Muscle of leg (tissue), 16 donors: ENCODE measurements at places on chromosomes 2 and 18.

DNA sequence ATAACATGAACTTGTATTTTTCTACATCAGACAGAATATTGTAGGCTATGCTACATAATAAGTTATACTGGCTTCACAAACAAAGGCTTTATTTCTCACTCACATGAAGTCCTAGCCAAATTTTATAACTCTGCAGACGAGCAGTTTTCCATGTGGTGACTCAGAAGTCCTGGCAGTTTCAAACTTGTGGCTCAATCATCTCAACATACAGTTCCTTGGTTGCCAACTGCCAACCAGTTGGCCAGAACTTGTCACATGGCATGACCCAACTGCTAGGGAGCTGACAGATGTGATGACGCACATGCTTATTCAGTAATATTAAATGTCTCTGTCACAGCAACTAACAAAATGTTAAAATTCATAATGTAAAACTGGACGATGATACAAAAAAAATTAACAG, 63.8 kb upstream of the ZC3H15 start:
- peak; percentile 86 for DNase-seq

- DNase-seq: peak; percentile 14
Observed at GRCh38 chr2:66443186-66443978, 8.5 kb downstream of the MEIS1 start.

DNA sequence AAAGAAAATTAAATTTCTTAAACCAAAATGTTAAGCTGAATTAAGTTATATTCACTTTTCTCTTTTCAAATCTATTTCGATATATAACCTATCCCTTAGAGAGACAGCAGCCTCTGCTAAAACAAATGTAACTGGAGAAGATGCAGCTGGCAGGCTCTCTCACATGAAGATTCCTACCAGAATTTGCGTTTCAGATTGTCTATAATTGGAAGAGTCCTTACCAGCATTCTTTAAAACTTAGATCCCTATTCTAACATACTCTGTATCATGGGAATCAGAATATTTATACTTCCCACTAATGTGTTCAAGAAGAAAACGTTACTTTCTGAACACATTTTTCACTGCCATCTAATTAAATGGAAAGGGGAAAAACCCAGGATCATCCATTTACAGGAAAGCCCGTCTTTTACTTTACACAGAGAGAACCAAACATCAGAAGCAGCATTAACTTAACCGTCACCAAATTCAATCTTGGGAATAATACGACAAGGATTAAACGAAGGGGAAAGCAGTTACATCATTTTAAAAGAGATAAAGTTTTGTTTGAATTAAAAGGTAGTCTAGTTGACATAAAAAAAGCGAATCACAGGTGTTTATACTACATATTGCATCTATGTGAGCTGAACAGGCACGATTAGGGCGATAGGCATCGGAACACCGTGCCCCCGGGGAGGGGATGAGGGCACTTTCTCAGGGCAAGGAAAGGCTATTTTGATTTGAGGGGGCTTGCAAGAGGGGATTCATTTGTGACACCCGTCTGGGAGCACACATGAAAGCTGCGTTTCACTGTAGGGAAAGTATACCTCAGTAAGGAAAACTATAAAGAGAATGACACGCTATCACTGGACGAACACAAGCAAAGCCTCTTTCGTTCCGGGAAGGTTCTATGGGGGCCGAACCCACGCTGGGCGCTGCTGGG, 1.3 kb downstream of the PTPN2 start:
- peak; percentile 88 for DNase-seq

DNA sequence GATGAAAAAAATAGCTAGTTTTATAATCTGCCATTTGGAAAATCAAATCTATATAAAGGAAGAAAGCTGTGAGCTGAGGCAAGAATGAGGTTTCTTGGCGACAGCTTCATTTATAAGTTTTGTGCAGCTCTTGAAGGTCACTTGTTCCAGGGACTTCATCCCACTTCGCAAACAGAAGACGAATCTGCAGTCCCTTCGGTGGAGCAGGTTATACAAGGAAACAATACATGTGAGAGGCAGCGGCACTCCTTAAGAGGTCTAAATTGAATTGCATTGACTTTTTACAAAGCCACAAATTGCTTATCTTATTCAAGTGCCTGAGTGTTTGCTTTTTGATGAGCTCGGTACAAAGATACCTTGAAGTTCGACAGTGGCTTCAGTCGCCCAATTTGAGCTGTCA, 72.2 kb downstream of the C1QL2 start:
- DNase-seq: no peak

GRCh38 chr18:13067966-13068365, 76.8 kb downstream of the CEP192 start:
- DNase-seq: no peak

GRCh38 chr2:47039489-47039870, 115.6 kb downstream of the STPG4 start:
- DNase-seq: no peak

GRCh38 chr18:1090758-1091157, 186.1 kb downstream of the ADCYAP1 start:
- no peak for DNase-seq

GRCh38 chr18:55665506-55665905, 77.5 kb upstream of the TCF4 start:
- DNase-seq: no peak

DNA sequence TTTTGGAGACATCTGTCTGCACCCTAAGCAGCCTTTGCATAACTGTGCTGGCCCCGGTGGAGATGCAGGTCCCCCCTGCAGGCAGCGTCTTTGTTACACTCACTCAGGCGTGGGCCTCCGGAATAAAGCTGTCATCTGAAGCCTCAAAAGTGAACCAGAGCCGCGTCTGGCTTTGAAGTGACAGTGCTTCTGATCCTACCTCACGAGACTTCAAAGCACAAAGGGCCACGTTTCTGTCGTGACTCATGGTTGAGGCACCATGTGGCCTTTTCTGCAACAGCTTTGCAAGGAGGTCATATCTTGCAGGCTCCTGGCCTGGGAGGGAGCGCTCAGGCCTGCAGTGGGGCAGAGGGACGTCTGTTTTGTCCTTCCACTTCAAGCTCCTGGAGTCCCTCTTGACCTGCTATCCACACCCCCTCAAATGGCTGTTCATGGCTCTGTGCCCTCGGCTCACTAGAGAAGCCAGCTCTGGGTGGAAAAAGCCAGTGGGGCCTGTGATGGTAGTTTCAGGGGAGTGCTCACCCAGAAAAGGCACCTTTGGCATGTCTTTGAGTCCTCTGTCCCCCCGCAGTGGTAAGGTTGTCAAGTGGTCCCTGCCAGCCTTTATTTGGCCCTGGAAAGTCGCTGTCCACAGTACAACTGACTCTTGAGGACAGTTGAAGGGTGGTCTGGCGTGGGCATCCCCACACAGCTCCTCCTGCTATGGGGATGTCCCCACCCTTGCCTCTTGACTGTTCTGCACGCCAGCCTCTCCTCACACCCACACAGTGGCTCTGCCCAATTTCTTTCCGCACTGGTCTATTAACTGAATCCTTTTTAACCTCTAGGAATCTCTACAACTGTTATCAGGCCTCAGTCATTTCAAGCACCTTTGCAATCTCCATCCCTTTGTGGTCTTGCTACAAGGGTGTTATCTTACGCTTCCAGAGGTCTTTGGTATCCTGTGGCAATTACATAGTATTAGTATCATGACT, 19.3 kb downstream of the GPR55 start:
- no peak for DNase-seq

DNA sequence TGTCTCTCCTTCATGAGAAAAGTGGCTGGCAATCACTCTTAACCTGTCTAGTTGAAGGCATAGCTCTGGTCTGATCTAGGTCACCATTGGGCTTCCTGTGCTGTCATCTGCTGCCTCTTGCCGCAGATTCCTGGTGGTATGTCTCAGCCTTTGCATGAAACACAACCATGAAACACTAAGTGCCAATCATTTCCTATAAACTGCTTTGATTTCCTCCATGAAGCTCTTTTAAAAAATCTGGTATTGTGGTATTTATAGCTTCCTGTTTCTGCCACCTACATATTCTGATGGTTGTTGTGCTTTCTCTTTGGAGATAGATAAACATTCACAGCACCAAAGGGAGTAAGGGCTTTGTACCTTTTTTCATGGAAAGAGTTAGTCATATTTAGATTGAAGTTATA, 120.0 kb upstream of the EPC2 start:
- DNase-seq: no peak

DNA sequence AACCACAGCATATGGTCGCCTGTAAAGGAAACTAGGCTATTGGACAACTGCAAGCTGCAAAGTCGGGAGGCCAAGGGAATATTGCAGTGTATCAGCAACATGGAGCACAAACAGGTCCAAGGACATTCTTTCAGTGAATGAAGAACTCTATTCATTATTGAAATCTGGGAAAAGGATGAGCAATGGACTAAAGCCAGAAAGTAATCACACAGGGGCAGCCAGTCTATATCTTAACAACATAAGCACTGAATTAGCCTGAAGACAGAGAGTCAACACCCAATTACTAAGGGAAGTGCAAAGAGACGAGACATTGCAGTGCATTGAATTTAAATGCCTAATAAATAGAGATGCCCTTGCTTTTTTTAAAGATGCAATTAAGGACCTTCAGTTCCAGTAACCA, 615.5 kb upstream of the SETBP1 start:
- peak; percentile 46 for DNase-seq

GRCh38 chr2:127024769-127025358, 82.1 kb downstream of the BIN1 start:
- peak; percentile 48 for DNase-seq

GRCh38 chr2:185780890-185781289, 42.3 kb downstream of the FSIP2 start:
- DNase-seq: no peak

- DNase-seq: peak; percentile 64
Observed at GRCh38 chr2:208142240-208142924, 3.6 kb downstream of the CRYGB start.

GRCh38 chr2:8412082-8412481, 269.8 kb upstream of the ID2 start:
- no peak for DNase-seq

- peak; percentile 65 for DNase-seq
Observed at GRCh38 chr2:96945014-96945413, 41.4 kb downstream of the FAM178B start.

- DNase-seq: peak; percentile 79
Observed at GRCh38 chr2:161238560-161239325, 69.5 kb upstream of the PSMD14 start.

DNA sequence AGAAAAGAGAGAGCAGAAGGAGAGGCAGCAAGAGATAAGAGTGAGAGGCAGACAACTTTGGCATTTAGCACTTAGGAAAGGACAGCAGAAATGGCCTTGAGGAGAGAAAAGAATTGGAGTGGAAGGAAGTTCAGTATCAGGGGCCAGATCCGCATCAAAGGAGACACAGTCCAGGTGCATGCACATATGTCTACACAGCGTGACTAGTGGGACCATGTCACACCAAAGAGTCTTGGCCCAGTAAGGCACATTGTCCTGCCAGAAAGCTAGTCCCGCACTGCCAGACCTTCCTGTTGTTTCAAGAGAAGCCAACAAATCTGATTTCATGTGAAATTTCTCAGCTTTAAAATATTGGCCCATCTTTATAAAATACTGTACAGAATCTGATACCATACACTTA, 8.5 kb upstream of the STK39 start:
- peak; percentile 41 for DNase-seq

DNA sequence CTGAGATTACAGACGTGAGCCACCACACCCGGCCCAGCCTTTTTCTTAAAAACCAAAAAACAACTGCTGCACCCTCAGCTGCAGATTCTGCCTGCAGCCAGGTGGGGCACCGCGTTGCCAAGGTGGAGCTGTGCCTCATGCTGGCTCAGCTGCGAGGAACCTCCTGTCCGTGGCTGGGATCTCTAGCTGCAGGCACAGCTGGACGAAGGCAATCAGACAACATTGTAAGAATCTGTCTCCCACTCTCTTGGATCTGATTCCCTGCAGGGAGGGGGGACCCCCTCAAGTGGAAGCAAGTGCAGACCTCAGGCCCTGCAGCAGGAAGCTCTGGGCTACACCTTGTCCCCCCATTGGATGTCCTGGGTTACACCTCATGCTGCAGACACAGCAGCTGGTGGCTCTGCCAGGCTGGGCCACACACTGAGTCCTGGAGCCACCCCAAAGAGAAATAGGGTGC, 24.1 kb downstream of the CIDEA start:
- peak; percentile 51 for DNase-seq

- no peak for DNase-seq
Observed at GRCh38 chr2:65666156-65666725, 233.8 kb upstream of the SPRED2 start.

DNA sequence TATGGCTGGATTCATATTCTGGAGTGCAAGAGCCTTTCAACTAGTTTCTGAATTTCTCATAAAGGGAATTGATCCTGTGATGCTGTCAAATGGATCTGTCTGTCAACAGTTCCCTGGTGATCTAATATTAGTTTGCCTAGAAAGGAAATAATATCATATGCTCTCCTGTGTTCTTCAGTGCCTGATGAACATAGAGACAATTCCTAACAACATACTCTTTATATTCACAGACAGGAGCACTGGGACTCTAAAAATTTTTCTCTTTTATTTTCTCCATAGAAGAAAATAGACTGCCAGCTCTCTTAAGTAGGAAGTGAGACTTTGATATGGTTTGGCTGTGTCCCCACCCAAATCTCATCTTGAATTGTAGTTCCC, 259.7 kb downstream of the TMX3 start:
- no peak for DNase-seq

DNA sequence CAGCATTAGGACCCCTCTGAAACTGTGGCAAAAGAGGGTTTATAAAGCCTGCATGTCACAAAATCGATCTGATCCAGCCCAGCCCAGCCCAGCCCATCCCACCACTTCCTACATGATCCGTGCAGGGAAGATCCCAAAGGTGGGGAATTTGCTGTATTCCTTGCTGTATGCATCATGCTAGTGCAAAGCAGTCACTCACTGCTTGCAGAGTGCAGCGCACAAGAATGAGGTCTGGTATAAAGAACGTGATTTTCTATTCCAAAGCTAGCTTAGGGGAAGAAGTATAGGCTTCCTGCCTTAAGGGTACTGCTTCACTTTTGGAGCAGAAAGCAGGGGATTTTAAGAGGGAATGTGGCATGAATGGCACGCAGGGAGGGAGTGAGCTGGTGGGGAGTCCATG, 18.9 kb upstream of the SERPINB11 start:
- DNase-seq: no peak

- no peak for DNase-seq
Observed at GRCh38 chr2:75180476-75180875, 18.8 kb downstream of the TACR1 start.

DNA sequence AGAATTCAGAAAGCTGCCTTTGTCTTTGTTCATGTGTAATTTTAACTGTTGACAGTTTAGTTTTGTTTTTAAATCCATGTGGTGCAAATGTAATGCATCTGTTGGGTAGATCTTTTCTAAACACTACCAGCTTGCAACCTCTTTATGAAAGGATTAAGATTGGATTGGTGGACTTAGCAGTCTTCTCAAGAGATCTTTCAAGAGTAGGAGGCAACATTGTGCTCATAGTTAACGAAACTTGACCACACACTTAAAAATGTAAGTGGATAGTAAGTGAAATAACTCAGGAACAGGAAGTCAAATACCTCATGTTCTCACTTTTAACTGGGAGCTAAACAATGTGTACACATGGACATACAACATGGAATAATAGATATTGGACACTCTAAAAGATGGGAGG, 579.0 kb downstream of the RIT2 start:
- DNase-seq: no peak

DNA sequence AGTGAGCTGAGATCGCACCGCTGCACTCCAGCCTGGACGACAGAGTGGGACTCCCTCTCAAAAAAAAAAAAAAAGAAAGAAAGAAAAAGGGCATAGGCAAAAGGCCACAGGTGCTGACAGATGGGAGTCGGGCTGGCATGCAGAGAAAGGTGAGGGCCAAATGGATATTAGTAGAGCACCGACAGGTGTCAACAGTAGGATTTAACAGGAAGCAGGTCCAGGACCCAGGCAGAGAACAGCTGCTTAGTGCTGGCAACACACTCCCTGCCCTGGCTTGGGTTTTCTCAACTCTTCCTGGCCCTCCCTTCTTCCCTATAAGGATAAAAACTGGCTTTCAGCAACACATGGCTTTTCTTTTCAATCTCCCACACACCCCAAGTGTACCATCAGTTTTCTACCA, 84.9 kb downstream of the MRO start:
- DNase-seq: no peak
